ENCODE measurements at places on chromosomes 4 and X.
A peak's percentile ranks its signal among the peaks of the same experiment; 100 is the strongest.

- no peak for DNase-seq
Observed at GRCh38 chr4:22850630-22851029, 157.9 kb downstream of the GBA3 start.

GRCh38 chr4:109821185-109821584 is 5.6 kb downstream of the GAR1 start:
- no peak for DNase-seq

DNA sequence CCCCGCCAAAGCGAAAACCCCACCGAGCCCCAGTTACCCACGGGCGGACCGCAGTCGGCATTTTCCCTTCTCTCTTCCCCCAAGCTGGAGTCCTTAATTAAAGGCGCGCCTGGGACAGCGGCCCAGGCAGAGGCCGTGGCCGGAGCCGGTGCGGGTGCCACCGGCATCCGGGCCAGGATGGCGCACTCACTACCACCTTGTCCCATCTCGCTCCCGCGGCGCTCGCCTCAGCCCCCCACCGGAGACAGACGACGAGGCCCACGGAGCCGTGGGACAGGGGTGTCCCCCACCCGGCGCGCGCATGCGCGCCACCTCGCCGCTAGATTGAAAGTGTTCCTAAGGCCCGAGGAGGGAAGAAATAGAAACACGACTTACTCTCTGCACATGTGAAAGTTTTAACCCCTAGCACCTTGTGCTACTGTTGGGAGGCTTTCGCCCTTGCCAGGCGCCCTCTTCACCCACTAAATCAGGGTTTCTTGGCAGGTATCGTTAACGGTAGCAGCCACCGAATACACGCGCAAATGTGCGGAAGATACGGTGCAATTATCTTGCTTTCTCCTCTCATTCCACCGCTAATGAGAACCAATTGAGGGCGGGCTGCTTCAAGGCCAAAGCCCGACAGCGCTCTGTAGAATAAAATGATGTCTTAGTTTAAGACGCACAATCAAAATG is 64.3 kb upstream of the CCDC160 start:
- no peak for DNase-seq

GRCh38 chr4:82851885-82852750 is 38.8 kb downstream of the SEC31A start:
- no peak for DNase-seq

DNA sequence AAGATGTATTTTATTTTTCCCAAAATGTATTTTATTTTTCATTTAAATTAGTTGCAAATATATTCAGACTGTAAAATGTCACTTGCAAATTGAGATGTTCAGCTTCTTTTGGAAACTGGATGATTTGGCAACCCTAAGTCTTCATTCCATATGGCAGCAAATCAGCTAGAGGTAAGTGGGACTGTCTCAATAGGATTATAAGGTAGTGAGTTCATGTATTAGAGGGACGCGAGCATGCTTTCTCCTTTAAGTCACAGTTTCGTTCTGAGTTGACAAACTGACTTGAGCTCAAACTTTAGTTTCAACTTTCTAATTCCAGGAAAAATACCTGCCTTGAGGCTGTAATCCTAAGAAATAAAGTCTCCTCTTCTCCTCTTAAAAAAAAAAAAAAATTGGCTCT is 44.2 kb upstream of the TMEM131L start:
- no peak for DNase-seq

- DNase-seq, result no peak
Observed at GRCh38 chr4:18935659-18936345, 914.2 kb upstream of the LCORL start.

- DNase-seq, result no peak
Observed at GRCh38 chr4:1041147-1041935, 29.9 kb downstream of the FGFRL1 start.

GRCh38 chr4:135533053-135533452 is 1331.5 kb upstream of the PABPC4L start:
- DNase-seq, result no peak

GRCh38 chrX:48899078-48899410 is 1.3 kb downstream of the PQBP1 start:
- DNase-seq, result no peak

DNA sequence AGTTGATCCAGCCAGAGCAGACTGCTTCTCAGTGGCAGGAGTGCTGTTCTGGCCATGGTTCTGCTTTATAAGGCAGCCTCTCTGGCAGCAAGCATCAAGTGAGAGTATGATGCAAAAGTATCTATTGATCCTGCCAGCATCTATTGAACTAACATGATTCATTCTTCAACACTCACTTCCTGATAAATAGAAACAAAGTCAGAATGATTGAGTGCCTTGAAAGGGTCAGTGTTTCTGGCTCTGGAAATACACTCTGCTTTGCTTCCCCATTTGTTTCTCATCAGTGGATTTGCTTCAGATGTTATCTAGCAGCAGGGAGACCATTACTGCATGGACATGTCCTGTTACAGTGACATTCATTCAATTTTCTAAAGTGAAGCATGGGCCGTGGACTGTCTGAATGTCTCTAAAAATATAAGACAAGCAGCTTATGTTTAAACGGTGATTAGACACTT is 66.2 kb upstream of the FRAS1 start:
- no peak for DNase-seq

- DNase-seq, result no peak
Observed at GRCh38 chr4:106039796-106040195, 144.5 kb downstream of the NPNT start.

DNA sequence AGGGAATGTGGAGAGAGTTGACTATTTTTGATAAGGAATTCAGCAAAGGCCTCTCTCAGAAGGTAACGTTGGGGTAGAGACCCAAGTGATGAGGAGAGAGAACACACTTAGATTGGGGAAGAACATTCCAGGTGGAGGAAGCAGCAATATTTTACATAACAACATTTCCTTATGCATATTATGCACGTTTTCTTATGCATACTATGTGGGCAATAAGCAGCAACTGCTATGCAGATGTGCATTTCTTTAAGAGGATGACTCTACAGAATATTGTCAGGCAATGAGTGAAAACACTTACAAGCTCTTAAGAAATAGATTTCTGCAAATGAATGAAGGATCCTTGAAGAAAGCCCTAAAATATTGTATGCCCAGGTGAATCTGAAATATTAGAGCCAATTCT is 91.1 kb downstream of the TMEM47 start:
- DNase-seq, result no peak

DNA sequence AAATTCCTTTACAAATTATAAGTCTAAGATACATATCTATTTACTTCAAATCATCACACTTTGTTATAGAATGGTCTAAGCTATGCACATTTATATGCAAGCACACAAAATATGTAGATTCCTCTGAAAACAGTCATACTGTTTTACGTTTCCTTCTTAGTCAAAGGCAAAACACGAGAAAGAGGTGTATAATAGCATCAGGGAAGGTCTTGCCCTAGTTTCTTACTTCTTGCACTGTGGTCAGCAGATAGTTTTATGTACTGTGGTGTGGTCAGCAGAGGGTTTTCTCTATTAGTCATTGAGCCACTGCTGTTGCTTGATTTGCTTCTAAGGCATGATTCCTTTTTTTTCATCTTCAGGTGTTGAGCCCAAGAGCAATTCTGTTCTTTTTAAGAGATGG is 117.7 kb downstream of the ADAM29 start:
- DNase-seq, result peak; percentile 8

DNA sequence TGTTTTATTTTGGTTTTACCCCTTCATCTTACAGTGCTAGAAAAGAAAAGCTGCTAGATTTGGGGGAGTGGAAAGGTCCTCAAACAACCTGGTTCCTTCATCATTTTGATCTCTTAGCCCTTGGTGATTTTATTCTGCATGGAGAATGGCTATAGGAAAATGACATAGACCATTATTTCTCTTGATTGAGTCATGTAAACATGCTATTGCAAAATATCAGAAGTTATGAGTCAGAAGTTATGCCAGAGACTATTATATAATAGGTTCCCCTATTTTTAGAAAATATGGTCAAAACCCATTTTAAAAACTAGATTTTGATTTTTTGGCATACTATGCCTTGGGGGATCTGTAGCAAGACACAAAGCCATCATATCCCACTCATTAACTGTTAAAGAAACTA is 83.7 kb upstream of the FAM9C start:
- no peak for DNase-seq

DNA sequence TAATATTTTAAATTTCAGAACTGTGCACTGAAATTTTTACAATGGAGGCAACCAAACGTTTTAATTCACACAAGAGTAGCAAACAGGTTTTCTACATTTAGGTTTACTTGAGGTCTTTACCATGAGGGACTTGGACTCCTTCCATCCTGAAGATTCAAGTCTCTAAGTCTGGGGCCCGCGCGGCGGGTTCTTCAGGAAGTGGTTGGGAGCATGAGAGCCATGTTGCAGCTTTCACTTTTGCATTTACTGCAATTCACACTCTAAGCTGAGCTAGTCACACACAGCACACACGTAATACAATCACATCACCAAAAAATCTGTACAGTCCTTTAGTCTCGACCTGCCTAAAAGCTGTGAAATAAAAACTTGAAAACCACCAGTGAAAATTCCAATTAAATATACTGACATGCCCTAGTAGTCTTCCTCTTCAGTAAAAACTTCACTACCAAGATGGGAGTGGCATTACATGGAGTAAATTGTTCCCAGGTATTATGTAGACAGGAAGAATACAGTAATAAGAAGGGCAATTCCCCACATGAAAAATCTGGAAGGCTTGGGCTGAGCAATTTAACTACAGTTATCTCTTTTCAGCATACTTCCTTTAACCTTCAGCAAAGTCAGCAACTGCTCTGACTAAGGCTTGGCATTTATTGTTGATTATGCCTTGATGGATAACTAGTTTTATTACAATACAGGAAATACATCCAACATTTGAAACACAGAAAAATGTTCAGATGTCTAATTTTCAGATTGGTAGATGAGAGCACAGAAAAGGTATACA is 571.1 kb upstream of the DIPK2B start:
- peak; percentile 17 for DNase-seq

GRCh38 chrX:40237731-40238178 is 140.0 kb upstream of the BCOR start:
- DNase-seq, result no peak

GRCh38 chr4:25484243-25484721 is 107.2 kb downstream of the ANAPC4 start:
- no peak for DNase-seq

- DNase-seq, result no peak
Observed at GRCh38 chr4:151567056-151567455, 158.1 kb downstream of the FHIP1A start.

DNA sequence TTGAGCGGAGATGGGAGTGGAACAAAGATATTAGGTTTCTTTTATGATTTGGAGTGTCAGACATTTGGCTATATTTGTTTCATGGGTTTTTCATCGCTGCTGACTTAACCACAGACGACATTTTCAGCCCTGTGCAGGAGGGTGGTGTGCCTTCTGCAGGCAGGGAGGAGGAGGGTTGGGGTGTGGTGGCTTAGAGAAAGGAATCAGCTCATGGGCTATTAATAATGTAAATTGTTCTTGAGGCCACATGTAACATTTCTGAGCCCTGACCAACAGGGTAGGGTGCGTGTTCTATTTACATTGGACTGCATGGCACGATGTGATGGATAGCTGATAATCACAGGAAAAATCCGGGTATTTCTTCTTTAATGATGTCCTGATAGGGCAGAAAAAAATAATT is 67.6 kb downstream of the POLA1 start:
- no peak for DNase-seq

DNA sequence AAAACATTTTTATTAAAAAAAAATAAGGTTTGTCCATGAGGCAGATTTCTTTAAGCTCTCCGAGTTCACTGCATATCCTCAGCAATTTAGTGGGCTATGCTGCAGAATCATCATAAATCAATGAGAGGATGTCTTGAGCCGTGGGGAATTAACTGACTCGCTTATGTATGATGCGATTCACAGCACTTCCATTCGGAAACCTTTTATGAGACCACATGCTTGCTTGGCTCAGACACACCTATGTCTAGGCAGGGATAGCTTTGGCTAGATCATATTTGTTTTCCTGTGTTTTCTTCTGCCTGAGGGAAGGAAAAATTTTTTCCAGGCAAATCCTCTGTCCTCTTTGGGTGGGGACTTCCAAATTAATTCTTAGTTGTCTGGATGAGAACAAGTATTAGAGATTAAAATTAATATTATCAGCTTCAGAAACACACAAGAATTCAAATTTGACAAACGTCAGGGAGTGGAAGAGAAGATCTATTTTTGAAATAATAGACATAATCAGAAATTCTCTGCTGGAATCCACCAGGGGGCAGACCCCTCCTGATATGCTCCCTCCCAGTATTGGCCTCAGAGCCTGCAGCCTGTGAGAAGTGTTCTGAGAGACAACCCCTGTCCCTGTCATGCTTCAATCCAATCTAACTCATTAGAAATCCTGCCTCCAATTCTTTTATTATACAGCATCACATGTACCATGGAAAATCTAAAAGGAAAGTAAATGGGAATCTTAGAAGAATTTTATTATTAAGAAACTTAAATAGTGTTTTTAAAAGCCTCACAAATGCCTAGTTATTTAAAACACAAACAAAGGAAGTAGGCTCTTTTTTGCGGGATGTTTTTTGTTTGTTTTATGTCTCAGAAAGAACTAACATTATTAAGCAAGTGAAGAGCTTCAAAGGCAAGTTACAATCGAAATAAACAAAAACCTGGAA is 345.1 kb upstream of the TACR3 start:
- no peak for DNase-seq

- no peak for DNase-seq
Observed at GRCh38 chrX:69038816-69039215, 126.4 kb downstream of the PJA1 start.

- DNase-seq, result peak; percentile 33
Observed at GRCh38 chrX:15143050-15143824, 126.6 kb downstream of the ASB9 start.

DNA sequence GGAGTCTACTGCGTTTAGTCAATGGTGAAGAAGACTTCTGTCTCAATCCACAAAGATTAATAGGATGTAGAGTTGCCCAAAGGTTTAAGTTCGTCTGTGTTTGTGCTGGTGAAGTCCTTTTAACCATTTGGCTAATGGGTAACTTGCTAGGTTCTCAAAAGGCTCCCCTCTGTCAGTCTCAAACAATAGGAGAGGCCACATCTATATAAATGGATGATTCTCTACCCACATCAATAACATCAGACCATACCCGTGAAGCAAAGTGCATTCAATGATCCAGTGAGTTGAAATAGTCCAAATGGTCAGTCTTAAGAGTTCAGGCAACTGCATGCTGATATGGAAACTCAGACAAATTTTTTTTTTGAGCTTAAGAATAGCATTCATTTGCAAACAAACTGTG is 28.1 kb downstream of the RS1 start:
- DNase-seq, result no peak

DNA sequence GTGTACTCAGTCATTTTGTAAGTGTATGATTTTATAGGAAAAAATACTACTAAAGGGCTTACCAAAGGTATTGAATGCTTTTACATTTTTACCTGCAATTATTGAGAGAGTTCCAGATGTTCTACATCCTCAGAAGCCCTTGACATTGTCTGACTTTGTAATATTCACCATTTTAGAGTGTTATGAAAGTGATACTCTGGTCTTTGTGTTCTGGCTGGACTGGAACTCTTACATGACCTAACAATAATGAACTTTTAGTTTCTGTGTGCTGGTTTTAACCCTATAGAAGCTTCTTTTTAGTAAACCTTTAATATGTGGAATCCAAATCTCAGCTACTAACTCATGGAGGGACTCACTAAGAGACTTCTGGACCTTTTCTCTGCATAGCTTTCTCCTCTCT is 478.8 kb upstream of the SPANXN1 start:
- DNase-seq, result no peak

All from amniotic stem cell (primary cell).